Stimulated activated CD4-positive, alpha-beta T cell treated with anti-CD3 and anti-CD28 coated beads, Interleukin-1b, Interleukin-23, amount 100 ng/mL, for 24 hours (primary cell): ENCODE measurements at places on chromosomes 11 and 22.

DNA sequence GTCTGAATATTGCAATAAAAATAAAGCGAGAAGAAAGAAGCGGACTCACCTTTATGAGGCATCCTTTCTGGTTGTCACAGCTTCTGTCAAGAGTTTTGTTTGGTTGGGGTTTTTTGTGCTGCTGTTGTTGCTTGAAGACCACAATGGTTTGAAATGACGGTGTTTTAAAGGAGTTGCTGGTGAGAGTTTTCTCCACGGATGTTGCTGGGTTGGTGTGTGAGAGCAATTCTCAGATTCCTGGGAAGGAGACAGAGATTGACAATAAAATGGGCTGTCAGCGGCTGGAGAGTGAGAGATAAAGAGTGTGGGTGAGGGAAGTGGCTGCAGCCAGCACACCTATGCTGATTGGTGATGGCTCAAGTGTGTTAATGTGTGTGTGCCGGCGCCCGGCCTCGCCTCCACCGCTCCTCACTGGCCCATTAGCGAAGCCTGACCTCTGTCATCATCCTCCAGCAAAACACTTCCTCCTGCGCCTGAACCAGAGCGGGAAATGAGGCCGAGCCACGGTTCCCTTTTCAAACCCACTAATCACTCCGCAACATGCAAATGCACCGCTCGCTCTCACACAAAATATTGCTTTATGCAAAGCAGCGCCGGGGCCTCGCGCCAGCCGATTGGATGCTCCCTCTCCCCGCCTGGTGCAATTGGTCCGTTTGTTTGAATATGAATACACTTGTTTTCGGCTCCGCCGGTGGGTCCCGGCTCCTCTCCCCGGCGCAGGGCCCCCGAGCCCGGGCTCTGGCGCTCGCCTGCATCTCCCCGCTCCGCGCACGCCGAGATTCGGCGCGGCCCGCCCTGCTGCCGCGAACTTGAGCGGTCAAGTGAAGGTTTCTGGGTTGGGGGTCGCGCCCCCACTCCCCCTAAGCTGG lies at the start of gene PAX6:
Gene PAX6 (minus strand): TSS at position 544 of the 869 bp plus-strand sequence. CDS start 4,911 bp downstream, outside the sequence.
- no peak for DNase-seq

- no peak for DNase-seq
Measured at GRCh38 chr22:30668386-30668710, 673 bp upstream of the DUSP18 start.

DNA sequence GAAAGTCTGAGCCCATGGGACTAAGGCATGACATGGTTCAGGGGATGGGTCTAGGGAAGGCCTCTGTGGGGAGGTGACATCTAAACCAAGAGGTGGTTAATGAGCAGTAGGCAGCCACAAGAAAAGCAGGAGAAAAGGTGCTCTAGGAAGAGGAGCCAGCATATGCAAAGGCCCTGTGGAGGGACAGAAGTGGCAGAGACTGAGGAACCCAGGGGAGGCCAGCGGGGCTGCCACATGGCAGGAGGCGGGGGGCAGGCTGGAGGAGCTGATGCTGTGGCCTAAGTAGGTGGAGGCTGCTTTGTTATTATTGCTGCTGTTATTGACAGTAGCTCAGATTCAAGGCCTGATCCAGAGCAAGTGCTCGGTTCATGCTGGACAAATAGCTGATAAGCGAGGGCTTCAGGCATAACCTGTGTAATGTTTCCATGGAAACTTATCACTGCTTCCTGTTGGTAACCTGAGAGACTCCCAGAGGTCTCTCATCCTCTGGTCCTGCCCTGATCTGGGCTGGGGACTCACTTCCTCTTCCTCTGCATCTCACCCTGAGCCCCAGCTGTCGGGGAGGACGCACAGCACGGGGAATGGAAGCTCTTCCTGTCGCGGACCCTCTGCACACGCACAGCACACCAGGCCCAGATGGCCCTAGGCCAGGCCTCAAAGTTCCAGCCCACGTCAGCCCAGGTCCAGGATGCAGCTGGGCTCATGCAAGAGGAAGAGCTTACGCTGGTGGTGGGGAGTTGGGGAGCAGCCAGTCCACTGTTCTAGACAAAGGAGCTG lies 75.2 kb upstream of the TP53I11 start:
- DNase-seq = no peak

DNA sequence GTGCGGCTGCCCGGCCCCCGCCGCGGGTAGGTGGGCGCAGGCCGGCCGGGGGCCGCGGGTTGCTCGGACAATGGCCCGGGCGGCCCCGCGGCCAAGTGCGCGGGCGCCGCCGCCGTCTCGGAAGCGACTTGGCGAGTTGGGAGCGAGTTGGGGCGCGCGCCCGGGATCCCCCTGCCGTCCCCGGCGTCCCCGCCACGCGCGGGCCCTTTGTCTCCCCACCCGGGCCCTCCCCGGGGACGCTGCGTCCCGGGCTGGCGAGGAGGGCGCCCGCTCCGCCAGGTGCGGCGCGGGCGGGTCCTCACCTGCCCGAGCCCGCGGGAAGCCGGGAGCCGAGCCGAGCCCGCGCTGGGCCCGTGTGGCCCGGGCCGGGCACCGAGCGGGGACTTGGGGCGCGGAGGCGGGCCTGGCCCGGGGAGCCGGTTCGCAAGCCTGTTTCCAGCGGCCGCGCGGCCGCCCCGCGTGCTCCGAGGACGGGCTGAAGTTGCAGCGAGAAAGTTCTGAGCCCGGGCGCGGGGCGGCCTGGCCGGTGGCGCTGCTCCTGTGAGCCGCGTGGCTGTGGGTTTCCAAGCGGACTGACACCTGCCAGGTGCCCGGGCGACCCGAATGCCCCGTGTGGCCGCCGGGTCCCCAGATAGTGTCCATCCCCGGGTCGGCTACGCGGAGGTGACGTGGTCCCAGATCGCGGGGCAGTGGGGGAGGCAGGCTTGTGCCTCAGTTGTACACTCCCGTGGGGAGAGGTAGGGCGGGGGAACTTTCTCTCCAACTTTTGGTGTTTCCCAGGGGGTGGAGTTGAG lies 586 bp downstream of the LRP5 start:
- no peak for DNase-seq

GRCh38 chr11:223026-223789 lies 12.9 kb downstream of the SIRT3 start:
- DNase-seq = no peak

- DNase-seq = no peak
Measured at GRCh38 chr11:118876286-118876685, 7.4 kb upstream of the CXCR5 start.

DNA sequence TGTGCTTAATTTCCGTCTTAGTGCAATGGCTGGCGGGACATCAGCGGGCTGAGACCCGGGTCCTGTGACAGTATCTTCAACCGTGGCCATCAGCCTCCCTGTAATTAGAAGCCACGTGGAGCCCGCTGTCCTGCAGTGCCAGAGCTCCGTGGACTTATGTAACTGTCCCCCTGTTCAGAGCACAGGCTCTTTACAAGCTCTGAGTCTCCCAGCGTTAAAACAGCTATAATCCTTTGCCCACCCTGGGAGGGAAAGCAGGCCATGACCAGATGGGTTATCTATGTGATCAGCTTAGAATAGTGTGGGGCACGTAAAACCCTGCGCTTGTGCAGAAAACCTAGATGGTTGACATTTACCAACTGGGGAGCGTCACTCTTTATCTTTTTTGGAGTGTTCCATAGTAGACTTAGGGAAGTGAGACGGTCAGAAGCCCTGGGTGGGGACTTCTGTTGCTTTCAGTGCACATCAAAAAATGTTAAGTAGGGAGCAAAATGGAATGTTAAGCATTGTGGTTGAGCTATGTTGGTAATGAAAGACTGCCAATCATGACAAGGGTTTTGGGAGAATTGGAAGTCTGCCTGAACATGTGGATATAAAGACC lies 103.5 kb upstream of the CADM1 start:
- DNase-seq = no peak
